Muscle of leg (tissue), 16 donors: ENCODE measurements at places on chromosomes 3 and 15. TPM values are rescaled to one million over a fixed set of nuclear protein-coding genes. Genes with fewer than 3 reads are reported as not detected.

DNA sequence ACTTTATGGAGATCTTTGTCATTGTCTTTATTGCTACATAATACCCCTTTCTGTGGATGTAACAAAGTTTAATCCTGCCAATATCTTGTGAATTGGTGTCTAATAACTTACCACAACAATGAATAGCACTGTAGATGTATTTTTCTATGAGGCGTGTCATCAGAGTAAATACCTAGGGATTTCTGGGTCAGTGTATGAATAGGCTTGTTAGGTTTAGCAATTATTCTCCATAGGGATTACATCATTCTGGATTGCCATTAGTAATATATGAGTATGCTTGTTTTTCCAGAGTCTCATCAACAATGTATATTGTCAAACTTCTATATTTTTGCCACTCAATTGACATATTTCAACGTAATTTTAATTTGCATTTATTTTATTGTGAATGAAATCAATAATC, 67.9 kb downstream of the UNC13C start:
- peak; percentile 10 for DNase-seq

The RTP4 gene
- total RNA-seq: 0.27 TPM

The CTDSPL gene
- 30.5 TPM for total RNA-seq

The KIF15 gene
- total RNA-seq: 9.6 TPM

The EIF2A gene
- 123 TPM for total RNA-seq

The ZNF80 gene
- total RNA-seq: 0.04 TPM

The ADAMTS7 gene
- 4.9 TPM for total RNA-seq

The RASL12 gene
- 15.2 TPM for total RNA-seq
